Upper lobe of right lung (tissue), 1 donor: ENCODE measurements at places on chromosomes 3 and 15. TPM values are rescaled to one million over a fixed set of nuclear protein-coding genes. Genes with fewer than 3 reads are reported as not detected.

MORC1 gene
- not detected for total RNA-seq

DNA sequence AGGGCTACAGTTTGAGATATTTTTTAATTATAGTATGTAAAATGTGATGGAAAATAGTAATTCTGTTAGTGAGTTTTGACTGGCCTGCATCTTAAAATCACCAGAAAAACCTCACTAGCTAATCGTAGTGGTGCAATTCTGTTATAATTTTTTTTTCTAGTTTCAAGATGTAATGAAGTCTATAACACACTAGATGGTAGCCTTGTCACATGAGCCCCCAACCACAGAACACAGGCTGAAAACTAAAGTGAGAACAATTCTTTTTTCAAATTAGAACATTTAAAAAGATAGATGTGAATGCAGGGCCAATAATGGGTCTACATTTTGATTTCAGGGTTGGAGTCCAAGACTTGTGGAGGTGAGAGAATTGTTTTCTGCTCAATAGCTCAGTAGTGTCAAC is 83.3 kb upstream of the KCNH8 start:
- H3K27me3 ChIP-seq, result no peaks in the 10 kb centered on the region
- no peaks in the 10 kb centered on the region for H3K36me3 ChIP-seq
- no peak overlapping the region for H3K4me3 ChIP-seq
- H3K27ac ChIP-seq, result no peak overlapping the region

GRCh38 chr15:33963831-33964664 is 4.2 kb upstream of the CHRM5 start:
- no peaks in the 10 kb centered on the region for H3K36me3 ChIP-seq
- no peak overlapping the region for H3K4me3 ChIP-seq
- H3K27me3 ChIP-seq, result no peaks in the 10 kb centered on the region
- no peaks in the 10 kb centered on the region for H3K4me1 ChIP-seq

IQCH gene
- total RNA-seq, result 0.93 TPM

LMAN1L gene
- not detected for total RNA-seq

KLHL25 gene
- 4.7 TPM for total RNA-seq

- no peak for DNase-seq
- H3K27me3 ChIP-seq, result no peaks in the 10 kb centered on the region
- H3K4me3 ChIP-seq, result no peak overlapping the region
- no peak overlapping the region for H3K27ac ChIP-seq
These were observed 406.8 kb downstream of the MCTP2 start for GRCh38 chr15:94638183-94638582.

FEM1B gene
- 42.3 TPM for total RNA-seq

DNA sequence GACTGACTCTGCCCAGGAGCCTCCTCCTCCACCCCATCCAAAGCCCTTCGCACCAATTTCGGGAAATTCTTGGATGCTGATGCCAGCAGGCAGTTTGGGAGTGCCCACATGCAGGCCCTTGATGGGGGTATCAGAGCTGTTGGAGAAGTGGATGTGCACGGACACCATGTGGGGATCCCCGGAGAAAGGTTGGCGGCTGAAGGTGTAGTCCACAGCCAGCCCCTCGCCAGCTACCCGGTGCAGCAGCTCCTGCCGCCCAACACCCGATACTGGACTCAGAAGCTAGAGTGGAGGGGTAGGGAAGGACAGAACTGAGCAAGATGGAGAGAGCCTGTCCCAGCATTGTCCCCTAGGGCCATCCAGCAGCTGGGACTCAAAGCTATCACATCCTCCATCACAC is 15.5 kb upstream of the CPEB1 start:
- no peaks in the 10 kb centered on the region for H3K36me3 ChIP-seq
- no peak for DNase-seq
- no peak overlapping the region for H3K27ac ChIP-seq
- no peaks in the 10 kb centered on the region for H3K27me3 ChIP-seq
- H3K4me3 ChIP-seq, result no peak overlapping the region

- no peaks in the 10 kb centered on the region for H3K27me3 ChIP-seq
- no peak overlapping the region for H3K4me3 ChIP-seq
- peaks cover 38% of the 10 kb centered on the region for H3K36me3 ChIP-seq
- peaks cover 27% of the 10 kb centered on the region for H3K4me1 ChIP-seq
- H3K27ac ChIP-seq, result peak overlapping the region; percentile 82
These were observed 53.2 kb downstream of the PGPEP1L start for GRCh38 chr15:98954411-98954810.

DNAH12 gene
- 0.52 TPM for total RNA-seq

- H3K27me3 ChIP-seq, result no peaks in the 10 kb centered on the region
- no peak for DNase-seq
- H3K36me3 ChIP-seq, result no peaks in the 10 kb centered on the region
These were observed 12.3 kb upstream of the TMEM45A start for GRCh38 chr3:100480081-100480480.

DNA sequence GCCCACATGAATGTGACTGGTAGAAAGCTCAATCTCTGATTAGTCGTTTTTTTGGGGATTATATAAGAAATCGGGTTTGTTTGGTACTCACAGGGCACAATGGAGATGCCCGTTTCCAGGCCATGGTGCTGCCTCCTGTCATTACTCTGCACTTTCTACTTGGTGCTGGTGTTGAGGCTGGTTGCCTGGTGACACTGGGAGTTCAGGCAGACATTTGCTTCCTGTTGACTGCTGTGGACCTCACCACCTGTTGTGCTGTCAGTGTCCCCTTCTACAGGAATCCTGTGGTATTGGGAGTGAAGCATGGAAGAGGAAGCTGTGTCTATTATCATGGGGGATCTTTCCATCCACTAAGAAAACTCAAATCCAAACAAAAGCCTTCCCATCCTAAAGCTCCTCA is 227.2 kb upstream of the TBL1XR1 start:
- no peak overlapping the region for H3K4me3 ChIP-seq
- peaks cover 4% of the 10 kb centered on the region for H3K4me1 ChIP-seq
- no peaks in the 10 kb centered on the region for H3K27me3 ChIP-seq

DNA sequence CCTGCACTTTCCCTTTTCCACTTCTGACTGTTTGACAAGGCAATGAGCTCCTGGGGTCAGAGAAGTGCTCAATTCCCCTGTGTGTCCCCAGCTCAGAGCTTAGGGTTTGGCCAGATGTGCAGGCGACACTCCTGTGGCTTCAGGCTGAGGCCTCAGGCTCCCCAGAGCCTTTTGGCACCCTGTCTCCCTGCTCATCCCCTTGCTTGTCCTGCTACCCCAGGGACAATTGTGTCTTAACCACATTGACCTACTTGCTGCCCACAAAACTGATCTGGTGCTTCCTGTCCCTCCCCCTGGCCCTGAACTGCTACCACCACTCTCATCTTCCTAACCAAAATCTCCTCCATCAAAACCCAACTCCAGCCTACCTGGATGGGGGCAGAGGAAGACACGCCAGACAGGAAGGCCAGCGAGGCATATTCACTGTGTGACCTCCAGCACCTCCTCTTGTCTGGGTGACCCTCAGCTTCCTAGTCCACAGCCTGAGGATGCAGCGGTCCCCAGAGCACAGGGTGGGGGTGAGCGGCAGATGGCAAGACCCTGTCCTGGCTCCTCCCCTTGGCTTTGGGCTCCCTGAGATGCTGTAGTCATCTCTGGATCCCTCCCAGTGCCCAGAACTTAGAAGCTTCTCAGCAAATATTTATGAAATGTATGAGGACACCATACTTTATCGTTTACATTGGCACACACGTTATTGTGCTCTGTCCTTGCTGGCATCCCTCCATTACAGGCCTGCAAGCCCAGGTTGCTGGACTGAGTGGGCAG is 98.9 kb upstream of the SLC6A6 start:
- H3K27me3 ChIP-seq, result no peaks in the 10 kb centered on the region
- peaks cover 6% of the 10 kb centered on the region for H3K4me1 ChIP-seq
- no peaks in the 10 kb centered on the region for H3K36me3 ChIP-seq
- H3K27ac ChIP-seq, result no peak overlapping the region

GRCh38 chr15:80494351-80494751 is 90.2 kb downstream of the ARNT2 start:
- no peaks in the 10 kb centered on the region for H3K27me3 ChIP-seq
- DNase-seq, result no peak
- no peak overlapping the region for H3K4me3 ChIP-seq
- H3K36me3 ChIP-seq, result no peaks in the 10 kb centered on the region

DNA sequence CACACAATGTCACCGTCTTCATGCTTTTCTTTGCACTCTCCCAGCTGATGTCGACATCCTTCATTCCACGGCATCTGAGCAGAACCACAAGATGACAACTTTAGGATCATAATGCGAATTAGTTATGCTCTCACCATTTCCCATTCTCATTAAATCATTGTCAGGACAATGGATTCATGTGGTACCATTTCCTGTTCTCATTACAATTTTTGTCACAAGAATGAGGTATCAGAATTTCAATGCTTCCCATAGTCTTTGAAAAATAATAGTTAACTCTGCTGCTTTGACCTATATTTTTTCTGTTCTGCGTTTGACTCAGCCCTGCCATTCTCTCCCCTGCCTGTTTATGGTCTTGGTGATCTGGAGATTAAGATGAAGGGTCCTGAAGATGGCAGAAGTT is 175.7 kb upstream of the MDFIC2 start:
- no peak overlapping the region for H3K4me3 ChIP-seq
- H3K27ac ChIP-seq, result no peak overlapping the region
- H3K27me3 ChIP-seq, result no peaks in the 10 kb centered on the region

GRCh38 chr3:44323341-44323955 is 15.1 kb upstream of the TCAIM start:
- no peaks in the 10 kb centered on the region for H3K27me3 ChIP-seq
- no peak overlapping the region for H3K27ac ChIP-seq
- no peaks in the 10 kb centered on the region for H3K4me1 ChIP-seq
- no peak overlapping the region for H3K4me3 ChIP-seq
- no peak for DNase-seq
- no peaks in the 10 kb centered on the region for H3K36me3 ChIP-seq

DNA sequence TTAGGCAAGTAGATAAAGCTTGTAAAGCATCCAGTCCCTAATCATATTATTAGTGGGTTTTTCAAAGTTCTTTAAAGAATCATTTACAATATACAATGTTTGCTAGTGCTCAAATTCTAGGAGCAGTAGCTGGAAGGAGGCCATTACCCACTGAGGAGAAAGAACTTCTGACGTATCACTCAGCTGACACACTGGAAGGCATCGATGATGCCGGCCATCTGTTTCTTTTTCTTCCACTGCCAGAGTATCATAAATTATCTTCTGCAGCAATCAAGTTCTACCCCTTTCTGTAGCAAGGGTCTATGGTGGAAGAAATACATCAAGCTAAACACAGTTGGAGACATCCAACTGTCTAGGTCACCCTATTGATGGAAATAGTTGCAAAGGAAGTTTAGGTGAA is 243.2 kb upstream of the LRRN1 start:
- H3K27me3 ChIP-seq, result no peaks in the 10 kb centered on the region
- H3K4me1 ChIP-seq, result peaks cover 5% of the 10 kb centered on the region
- H3K4me3 ChIP-seq, result no peak overlapping the region
- no peak for DNase-seq
- no peaks in the 10 kb centered on the region for H3K36me3 ChIP-seq
- no peak overlapping the region for H3K27ac ChIP-seq
